ENCODE measurements at places on chromosomes 1 and 21. TPM values are rescaled to one million over a fixed set of nuclear protein-coding genes. Genes with fewer than 3 reads are reported as not detected.

- no peak for DNase-seq
These were observed 1.6 kb downstream of the TNNI1 start for GRCh38 chr1:201419746-201420607.

- DNase-seq: no peak
These were observed 20.6 kb upstream of the NBL1 start for GRCh38 chr1:19623523-19623922.

The GSTM2 gene
- 78.0 TPM for total RNA-seq

DNA sequence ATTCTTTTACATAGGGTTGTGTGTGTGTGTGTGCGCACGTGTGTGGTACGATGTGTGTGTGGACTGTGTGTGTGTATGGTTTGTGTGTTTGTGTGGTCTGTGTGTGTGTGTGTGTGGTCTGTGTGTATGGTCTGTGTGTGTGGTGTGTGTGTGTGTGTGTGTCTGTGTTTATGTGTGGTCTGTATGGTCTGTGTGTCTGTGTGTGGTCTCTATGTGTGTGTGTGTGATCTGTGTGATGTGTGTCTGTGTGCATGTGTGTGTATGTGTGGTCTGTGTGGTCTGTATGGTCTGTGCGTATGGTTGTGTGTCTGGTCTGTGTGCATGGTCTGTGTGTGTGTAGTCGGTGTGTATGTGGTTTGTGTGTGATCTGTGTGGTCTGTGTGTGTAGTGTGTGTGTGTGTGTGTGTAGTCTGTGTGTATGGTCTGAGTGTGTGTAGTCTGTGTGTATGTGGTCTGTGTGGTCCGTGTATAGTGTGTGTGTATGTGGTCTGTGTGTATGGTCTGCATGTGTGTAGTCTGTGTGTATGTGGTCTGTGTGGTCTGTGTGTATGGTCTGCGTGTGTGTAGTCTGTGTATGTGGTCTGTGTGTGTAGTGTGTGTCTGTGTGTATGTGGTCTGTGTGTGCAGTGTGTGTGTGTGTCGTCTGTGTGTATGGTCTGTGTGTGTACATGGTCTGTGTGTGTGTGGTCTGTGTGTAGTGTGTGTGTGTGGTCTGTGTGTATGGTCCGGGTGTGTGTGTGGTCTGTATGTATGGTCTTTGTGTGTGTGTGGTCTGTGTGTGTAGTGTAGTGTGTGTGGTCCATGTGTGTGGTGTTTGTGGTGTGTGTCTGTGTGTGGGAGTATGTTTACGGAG is 46.8 kb downstream of the RHOU start:
- DNase-seq: no peak

The CDC7 gene
- 26.1 TPM for total RNA-seq

DNA sequence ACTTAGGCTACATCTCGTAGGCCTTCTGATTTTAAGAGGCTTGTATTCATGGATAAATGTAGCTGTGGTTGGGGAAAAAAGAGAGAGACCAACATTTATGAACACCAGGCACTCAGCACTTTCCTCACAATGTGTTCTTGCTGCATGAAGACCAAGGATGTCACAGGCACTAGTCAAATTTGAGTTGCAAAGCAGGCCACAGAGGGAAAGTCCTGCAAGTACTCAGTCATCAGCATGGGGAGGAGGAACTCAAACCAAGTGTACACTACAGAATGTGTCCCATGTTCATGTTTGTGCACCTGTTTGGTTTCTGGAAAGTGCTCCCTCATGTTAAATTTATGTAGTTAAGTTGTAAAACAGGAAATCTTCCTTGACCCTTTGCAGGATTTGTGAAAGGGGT is 8.7 kb upstream of the MAP3K7CL start:
- no peak for DNase-seq

GRCh38 chr1:40308036-40308727 is 8.9 kb downstream of the COL9A2 start:
- DNase-seq: no peak

- DNase-seq: no peak
These were observed 19.6 kb upstream of the SLC26A9 start for GRCh38 chr1:205962821-205963221.

The CRYZL1 gene
- 69.3 TPM for total RNA-seq

The PRDM16 gene
- total RNA-seq: 3.7 TPM

DNA sequence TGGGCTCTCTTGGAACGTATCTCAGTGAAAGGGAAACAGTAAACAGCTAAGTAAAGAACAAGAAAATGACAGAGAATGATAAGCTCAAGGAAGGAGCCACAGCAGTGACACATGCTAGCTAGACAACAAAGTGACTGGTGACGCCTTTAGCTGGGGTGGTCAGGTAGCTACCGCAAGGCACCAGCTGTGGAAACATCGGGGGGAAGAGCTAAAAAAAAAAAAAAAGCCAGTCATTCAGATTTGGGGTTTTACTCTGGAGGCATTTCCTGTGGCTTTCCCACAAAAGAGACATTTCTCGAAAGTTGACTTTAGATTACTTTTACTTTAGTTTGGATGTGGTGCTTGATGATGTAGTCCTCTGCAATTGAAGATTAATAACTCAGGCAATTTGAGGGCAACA is 2.1 kb downstream of the FHAD1 start:
- DNase-seq: no peak

The CYP4X1 gene
- total RNA-seq: 7.0 TPM

DNA sequence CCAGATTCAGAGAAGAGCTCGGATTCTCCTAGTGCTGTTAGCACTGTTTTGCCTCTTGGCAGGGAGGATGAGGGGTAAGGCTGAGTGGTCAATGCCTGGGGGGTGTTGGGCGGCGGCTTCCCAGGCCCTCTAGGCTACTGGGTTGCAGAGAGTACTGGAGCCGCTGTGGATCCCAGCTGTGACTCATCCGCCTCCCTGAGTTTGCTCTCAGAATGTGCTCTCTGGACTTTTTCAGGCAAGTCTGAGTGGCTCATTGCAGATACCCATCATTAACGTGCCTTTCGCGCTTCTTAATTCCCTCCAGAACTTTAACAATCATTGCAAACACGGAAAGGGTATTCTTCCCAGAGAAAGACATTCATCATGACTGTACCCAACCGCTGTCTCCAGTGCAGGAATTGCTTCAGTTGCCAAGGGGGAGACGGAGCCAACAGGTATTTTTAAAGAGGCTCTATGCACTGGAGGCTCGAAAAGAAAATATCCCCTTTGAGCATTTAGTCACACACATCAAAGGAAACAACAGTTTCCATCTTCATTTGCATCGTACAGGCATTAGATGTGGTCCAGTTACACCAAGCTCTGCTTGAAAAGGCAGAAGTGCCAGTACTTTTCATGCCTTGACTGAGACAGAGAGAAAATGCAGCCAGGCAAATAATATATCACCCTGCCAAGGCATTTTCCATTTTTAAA is 14.4 kb upstream of the CAMTA1 start:
- no peak for DNase-seq

GRCh38 chr1:16438924-16439323 is 1.6 kb upstream of the NECAP2 start:
- no peak for DNase-seq

DNA sequence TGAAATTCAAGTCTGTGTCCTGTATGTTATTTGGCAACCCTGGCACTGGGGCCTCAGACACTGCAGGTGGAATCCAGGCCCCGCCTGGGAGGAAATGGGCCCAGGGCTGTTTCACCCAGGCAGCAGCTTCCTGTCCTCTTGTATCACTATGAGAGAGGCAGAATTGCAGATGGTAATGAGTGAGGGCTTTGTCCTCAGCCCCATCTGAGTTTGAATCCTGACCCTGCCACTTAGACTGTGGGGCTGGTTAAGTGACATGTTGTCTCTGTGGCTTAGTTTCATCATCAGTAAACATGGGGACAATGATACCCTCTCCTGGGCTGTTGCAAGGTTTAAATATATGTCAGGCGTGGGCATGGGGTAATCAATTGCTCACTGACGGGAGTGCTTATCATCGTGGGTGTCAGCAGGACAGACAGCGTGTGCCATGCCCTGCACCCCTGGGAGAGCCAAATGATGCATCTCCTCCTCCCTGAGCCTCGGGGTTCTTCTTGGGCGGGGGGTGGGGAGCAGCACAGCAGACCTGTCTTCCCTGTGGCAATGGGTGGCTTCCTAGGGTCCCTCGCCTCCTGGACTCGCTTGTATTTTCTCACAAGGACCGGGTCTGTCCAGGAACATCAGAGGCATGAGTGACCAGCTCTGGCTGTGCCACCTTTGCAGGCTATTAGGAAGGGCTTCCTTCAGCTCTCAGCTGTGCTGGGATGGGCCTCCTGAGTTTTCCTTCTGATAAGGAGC is 42.1 kb downstream of the ARHGEF10L start:
- DNase-seq: no peak

The TNFSF4 gene
- total RNA-seq: 2.6 TPM

- no peak for DNase-seq
These were observed 154.3 kb upstream of the USP24 start for GRCh38 chr1:55369474-55369873.

The GJA8 gene
- total RNA-seq: not detected

GRCh38 chr1:203124546-203125317 is 2.8 kb upstream of the ADORA1 start:
- no peak for DNase-seq

GRCh38 chr1:241114699-241115233 is 242.2 kb downstream of the RGS7 start:
- DNase-seq: no peak

Data from urinary bladder (tissue), 4 donors.